ENCODE measurements at places on chromosomes 3 and 15. TPM values are rescaled to one million over a fixed set of nuclear protein-coding genes. Genes with fewer than 3 reads are reported as not detected.

DNA sequence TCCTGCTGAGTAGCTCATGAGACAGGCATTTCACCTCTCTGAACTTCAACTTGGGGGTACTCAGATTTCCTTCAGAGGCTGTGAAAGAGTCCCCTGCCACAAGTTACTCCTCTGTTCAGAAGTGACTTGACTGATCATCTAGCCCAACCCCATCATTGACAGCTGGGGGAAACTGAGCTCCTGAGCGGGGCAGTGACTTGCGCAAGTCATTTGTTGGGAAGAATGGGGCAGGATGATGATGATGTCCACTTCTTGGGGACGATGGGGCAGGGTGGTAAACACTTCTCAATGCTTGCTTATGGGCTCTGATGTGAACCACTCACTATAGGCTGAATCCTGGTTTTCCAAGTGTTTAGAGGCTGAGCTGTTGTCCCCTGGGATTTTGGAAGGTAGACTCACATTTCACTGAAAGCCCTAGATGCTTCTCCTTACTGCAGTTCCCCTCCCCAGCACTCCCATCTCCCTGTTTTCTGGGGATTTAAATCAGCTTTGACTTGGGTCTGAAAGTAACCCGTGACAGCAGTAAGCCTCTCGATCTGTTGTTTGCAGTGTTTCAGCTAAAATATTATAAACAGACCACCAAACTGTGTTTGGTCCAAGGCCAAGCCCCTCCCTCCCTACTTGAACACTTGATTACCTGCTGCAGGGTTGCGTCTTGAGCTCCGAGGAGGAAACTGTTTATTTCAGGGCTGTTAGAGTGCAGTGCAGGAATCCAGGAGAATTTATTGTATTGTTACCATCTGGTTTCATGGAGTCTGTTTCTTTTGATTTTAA is 25.1 kb downstream of the SMAD3 start:
- no peak for DNase-seq

The SRP14 gene
- total RNA-seq = 374 TPM

The CYP8B1 gene
- not detected for total RNA-seq

GRCh38 chr3:61454006-61454585 is 107.3 kb upstream of the PTPRG start:
- DNase-seq = no peak

DNA sequence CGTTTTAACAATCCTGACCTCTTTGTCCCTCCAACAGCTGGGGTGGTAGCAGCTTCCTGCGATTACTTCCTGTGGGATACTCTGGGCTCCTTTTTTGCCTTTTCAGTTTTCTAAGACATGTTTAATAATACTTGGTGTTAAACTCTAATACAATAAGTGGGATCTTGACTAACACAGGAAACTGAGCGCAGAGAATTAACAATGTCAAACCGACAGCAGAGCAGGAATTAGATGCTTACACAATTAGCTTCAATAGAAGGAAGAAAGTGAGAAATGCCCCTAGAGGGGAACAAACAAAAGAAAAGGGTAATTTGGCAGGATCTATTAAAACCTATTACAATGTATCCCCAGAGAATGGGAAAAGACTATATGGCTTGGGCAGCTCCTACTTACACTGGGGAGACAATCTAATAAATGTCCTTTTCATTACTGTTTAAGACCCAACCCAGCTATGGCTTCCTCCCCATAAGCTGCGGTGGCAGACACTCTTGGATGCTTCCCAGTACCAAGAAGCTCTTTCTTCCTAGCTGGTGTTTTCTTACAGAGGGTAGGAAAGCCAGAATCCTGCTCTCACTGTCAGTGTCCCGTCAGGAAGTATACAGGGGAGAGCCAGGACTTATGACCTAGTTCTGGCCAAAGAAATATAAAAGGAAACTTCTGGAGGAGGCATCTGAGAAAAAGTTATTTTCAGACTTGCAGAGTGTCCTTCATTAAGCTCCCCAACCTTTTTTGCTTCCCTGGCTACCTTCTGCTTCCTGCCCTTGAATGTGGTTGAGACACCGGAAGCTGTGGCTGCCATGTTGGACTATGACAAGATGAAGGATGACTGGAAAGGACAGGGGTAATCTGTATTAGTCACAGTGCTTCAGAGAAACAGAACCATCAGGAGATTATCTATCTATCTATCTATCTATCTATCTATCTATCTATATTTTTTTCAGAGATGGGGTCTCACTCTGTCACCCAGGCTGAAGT is 194.1 kb upstream of the KBTBD8 start:
- DNase-seq = no peak

DNA sequence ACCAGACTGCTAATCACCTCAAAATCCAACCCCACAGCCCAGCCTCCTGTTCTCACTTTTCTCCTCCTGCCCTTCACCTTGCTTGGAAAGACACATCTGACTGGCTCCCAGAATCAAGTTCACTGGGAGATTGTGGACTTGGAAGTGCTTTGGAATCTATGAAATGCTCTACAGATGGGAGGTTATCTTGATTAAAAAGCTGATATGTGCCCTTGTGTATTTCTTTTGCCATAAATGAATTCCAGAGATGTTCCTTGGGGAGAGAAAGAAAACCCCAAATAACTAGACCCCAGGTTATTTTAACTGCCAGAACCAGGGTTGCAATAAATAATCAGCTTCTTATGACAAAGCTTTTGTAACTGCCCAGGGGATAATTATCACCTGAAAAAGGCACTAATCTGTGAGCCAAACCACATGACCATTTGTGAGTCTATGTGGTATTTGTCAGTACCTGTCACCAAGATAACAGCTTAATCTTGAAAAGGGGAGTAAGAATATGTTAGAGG is 21.7 kb upstream of the ARHGEF3 start:
- no peak for DNase-seq

- no peak for DNase-seq
These were observed 8.1 kb downstream of the MORF4L1 start for GRCh38 chr15:78880813-78881212.

DNA sequence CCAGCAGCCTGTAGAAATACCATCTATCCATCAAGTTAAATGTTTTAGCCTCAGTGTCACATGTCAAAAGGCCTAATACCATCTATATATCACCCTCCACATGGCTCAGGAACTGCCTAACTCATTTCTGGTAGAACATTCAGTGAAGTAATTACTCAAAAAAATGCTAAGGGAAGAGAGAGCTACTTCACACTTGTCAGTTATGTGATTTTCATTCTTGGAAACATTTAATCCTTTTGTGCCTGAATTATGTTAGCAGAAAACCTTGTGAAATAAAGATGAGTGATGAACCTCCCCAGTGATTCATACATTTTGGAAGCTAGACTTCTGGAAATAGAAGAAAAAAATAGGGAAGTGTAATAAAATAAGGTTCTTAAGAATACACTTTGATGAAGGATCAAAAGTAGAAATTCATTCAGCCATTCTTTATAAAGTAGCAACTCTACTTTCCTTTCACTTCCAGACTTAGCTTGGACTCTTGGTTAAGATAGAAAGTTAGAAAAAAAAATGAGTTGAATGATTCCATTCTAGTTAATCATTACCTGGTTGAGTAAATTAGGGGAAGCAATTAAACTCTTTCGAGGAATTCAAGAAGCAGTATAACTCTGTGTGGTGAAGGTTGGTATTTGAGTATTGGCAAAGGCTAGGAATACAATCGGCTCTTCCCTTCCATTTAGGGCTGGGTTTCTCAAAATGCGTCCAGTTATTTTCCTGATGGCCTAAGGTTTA is 3.6 kb downstream of the OTOL1 start:
- no peak for DNase-seq

The PPP1R14D gene
- 0.14 TPM for total RNA-seq

GRCh38 chr3:18062657-18063025 is 320.2 kb upstream of the TBC1D5 start:
- no peak for DNase-seq

The WDR72 gene
- 0.28 TPM for total RNA-seq

The VGLL3 gene
- total RNA-seq = 0.24 TPM

DNA sequence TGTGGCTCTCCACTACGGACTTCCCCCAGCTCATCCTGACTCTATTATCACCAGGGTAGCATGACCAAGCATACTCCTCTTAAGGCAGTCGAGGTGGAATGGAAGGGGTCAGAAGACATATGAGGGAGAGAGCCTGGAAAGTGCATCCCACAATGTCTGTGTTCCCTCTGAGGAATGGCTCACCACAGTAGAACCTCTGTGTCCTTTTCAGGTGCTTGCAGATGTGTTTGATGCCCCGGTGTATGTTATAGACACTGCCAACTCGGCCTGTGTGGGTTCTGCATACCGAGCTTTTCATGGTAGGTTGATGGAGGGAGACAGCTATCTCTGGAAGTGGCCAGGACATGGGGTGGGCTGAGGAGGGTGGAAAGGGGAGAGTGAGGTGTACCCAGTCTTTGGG is 50.3 kb downstream of the XYLB start:
- no peak for DNase-seq

The C3orf33 gene
- total RNA-seq = 1.4 TPM

DNA sequence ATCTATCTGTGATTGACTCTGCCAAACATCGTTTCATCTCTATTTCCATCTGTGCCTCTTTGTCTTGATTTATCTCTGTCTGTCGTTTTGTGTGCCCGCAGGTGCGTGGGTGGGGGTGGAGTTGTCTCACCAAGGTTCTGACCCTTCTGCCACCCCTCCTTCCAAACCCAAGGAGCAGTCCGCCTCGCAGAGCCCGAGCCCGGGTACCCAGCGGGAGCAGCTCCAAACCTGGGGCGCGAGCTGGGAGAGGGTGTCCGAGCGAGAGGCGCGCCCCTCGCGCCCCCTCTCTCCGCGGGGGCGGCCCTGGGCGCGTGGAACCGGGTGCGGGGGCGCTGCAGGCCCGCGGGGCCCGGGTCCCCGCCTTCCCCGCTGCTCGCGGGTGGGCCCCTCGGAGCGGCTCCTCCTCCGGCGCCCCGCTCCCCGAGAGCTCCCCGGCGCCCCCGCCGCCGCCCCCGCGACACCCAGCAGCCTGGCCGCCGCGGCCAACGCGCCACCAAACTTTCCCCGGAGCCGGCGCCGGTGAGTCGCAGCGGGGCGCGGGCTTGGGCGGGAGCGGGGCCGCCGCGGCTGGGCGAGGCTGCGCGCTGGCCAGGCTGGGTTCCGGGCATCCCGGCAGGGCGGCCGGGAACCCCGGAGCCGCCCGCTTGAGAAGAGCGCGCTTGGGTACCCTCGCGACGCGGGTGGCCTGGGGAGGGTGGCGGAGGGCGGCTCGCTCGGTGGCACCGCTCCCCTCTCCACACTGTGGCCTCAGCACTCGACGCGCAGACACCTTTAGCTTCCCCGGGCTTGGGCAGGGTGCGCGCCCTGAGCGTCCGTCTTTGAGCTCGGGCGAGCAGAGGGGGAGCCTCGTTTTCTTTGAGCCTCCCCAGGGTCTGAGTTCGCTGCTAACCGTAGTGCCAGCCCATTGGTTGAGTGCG is at the start of gene HRH1:
Gene HRH1 (plus strand): TSS at position 458 of the 917 bp plus-strand sequence. CDS start 104,545 bp downstream, outside the sequence.
- DNase-seq = no peak

- DNase-seq = no peak
These were observed 59.9 kb upstream of the COL8A1 start for GRCh38 chr3:99578339-99578970.

DNA sequence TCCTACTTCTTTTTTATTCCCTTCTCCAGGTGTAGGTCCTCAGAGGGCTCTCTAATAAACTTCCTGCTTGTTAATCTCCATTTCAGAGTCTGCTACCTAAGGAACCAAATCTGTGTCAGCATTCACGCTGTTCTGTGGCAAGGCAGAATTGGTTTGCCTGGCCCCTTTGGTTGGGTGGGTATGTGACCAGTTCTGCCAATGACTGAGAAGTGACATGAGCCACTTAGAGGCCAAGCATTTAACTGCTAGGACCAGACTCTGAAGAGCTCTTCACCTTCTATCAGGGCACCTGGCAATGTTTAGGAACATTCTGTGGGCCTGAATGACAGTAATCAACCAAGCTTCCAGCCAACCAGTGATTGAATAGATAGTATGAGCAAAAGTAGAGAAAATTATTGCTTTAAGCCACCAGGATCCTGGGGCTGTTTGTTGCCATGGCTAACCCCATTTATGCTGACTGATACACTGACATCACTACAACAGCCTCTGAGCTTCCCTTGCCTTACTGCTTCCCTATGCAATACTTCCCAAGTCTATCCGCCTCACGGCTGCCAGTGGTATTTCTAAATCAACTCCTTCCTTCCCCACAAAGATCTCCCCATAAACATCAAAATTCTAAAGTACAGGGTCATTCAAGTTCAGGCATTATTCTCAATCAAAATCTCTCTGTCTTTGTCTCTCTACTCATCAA is 7.6 kb downstream of the FRMD4B start:
- DNase-seq = no peak

DNA sequence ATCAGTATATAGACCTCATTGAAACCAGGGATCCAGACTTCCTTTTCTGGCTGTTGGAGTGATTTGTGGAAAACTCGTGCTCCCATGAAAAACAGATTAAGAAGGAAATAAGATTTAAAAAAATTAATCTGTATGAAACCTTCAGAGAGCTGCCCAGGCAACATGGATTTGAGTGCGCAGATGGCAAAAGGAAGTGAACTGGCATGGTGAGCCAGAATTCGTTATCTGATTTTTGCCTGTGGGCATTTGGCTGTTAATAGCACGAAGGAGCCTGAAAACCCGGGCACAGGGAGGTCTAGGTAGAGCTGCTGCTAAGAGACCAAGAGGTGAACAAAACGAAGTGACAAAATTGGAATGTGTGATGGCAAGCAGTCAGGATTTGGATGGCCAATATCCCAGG is 19.1 kb upstream of the SPINK8 start:
- DNase-seq = no peak

DNA sequence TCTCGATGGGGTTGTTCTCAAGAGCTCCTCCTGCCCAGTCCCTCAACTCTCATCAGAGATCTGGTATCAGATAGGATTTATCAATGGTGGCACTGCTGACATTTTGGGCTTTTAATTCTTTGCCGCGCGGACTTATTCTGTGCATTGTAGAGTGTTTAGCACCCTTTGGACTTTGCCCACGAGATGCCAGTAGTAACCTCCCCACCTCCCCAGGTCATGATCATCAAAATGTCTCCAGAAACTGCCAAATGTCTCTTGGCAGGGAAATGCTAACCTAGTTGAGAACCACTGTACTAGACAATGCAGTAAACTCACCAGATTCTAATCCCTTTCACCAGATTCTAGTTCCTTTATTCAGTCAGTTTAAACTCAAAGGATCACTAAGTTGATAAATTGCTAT is 24.0 kb downstream of the SLC27A2 start:
- no peak for DNase-seq

The TMEM108 gene
- 0.33 TPM for total RNA-seq

DNA sequence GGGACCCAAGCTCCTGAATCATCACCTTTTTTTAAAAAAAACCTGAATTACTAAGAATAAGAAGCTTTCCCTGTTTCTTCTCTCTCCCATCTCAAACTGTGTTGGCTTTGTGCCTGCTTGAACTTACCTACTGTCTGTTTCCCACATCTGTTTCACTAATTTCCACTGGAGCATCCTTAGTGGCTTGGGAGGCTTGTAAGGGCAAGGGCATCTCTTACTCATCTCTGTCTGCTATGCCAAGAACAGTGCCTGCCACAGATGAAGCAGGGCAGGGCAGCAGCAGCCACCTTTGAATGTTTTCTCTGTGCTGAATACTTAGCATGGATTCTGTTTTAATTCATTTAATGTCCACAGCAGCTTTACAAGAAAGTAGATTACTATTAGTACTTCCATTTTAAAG is 42.3 kb downstream of the SNRK start:
- DNase-seq = no peak

- no peak for DNase-seq
These were observed 7.8 kb upstream of the LIPC start for GRCh38 chr15:58423831-58424608.

Measured in thymus (tissue), 14 donors.